NCI-H774 (cell line): ENCODE measurements at places on chromosomes 3 and 15.

GRCh38 chr3:113783463-113783862, 36.6 kb downstream of the ATP6V1A start:
- DNase-seq = no peak

DNA sequence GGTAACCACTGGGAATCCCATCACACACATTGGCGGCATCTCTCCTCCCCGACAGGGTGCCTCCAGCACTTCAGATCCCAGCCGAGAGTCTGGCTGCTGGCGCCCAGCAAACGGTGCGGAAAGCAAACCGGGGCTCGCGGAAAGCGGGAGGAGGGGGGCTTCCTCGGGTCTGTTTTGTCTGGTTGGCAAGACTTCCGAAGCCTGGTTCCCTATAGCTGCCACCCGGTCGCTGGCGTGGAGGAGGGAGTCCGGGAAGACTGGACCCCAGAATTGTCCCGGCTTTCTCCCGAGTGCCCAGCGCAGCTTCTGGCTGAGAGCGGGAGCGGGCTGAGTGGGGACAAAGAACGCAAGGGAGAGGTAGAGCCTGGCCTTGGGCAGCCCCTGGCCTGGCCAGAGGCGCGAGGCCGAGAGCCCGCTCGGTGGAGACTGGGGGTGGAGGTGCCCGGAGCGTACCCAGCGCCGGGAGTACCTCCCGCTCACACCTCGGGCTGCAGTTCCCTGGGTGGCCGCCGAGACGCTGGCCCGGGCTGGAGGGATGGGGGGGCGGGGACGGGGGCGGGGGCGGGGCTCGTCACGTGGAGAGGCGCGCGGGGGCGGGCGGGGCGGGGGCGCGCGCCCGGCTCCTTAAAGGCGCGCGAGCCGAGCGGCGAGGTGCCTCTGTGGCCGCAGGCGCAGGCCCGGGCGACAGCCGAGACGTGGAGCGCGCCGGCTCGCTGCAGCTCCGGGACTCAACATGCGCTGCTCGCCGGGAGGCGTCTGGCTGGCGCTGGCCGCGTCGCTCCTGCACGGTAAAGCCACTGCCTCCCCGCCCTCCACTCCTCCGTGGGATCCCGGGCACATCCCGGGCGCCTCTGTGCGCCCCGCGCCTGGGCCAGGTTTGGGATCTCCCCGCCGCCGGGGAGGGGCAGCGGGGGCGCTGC, at the start of gene CHRNA7:
TSS of gene CHRNA7 (plus strand) at position 654 of the 920 bp plus-strand sequence. CDS start at position 734, 80 bp downstream.
- DNase-seq = peak; percentile 47

DNA sequence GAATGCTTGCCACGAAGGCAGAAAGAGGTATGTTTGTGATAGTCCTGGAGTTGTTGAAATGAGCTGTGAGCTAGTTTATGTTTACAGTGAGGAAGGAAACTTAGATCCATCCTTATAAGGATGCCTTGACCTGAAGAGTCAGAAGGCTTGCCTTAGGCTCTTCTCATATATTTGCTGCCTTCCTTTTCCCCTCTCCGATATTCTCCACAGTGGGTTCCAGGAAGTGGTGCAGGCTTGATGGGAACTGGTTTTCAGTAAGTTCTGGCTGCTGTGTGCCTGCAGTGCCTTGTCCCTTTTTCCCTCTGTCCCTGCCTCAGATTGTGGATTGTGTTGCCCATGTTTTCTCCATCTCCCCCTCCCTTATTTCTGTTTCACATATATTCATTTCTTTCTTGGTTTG, 287.3 kb upstream of the UBE2E1 start:
- DNase-seq = no peak

GRCh38 chr3:43254125-43254524, 32.2 kb upstream of the SNRK start:
- DNase-seq = no peak

DNA sequence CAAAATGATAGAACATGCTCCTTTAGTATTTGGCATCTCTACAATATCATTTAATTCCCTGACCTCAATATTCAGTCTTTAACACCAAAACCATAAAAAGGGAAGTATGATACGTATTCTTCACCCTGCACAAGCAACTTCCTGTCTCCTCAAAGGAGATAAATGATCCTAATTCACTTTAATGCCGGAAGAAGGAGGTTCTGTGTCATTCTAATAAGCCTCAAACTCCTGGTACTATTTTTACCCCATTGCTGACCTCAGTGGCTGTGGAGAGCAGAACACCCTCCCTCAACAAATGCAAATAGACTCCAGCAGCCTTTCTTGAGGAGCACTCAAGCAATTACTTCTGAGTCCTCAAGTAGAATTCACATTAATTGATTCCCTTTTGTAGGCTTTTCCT, 173.3 kb downstream of the TMEM108 start:
- DNase-seq = no peak

DNA sequence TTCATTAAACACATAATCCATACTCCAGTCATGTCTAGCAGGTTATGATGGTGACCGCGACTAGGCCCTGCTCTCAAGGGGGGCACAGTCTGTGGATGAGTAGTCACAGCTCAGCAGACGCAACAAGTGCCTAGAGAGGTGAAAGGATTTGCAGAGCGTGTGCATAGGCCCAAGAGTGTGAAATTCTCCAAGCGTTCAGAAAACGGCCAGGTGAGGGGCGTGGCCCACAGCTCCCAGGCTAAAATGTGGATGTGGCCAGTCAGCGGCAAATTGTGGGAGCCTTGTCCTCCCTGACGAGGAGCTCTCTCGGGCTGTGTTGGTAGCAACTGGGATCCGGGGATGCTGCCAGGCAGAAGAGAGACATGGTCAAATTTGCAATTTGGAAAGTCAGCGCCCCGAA, 46.4 kb upstream of the TSEN2 start:
- no peak for DNase-seq

DNA sequence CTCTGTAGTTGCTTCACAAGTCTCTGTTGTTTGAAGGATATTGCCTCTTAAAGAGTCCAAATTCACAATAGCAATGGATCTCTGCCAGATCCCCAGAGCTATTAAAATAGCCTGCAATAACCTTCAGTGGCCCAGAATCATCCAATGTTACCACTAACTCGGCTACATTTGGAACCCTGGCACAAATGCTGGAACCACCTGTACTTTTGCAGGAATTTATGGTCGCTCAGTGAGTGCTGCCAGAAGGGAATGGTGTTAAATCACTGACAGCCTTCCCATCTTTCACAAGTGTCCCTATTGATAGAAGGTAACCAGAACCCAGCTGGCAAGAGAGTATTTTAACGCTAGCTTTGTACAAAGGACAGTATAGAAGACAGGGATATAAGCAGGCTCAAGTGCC, 298.8 kb upstream of the PLSCR5 start:
- no peak for DNase-seq

- DNase-seq = peak; percentile 34
Measured at GRCh38 chr15:89399238-89400115, 64.9 kb upstream of the POLG start.

DNA sequence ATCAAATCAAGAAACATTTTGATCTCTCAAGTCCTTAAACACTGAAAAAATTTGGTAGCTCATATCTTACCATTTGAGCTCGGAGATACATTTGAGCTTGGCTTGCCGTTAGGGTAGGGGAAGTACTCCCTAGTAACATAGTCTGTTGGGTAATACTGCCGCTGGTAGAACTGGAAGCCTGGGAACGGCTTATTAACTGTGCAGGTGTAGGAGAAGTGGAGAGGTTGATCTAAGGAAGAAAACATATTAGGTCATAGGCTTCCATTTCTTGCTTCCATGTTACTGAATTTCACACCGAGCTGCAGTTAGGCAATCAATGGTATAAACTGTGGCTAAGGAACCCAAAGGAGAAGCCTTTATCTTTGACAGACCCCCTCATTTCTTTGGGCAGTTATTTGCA, 32.5 kb downstream of the PHC3 start:
- DNase-seq = no peak

DNA sequence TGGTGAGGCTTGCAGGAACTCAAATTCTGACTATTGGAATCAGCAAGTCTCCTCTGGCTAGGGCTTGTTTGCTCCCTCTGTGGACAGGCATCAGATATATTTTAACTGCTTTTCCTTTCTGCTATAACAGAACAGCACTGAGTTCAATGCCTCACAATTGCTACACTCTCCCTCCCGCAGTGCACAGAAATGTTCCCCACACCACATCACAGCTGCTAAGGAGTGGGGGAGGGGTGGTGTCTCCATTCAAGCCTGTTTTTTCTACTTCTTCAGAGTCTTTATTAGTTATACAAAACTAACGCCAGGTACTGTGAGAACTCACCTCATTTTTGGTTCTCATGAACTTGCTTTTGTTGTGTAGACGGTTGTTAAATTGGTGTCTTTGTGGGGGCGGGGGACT, 68.5 kb downstream of the BCHE start:
- no peak for DNase-seq

DNA sequence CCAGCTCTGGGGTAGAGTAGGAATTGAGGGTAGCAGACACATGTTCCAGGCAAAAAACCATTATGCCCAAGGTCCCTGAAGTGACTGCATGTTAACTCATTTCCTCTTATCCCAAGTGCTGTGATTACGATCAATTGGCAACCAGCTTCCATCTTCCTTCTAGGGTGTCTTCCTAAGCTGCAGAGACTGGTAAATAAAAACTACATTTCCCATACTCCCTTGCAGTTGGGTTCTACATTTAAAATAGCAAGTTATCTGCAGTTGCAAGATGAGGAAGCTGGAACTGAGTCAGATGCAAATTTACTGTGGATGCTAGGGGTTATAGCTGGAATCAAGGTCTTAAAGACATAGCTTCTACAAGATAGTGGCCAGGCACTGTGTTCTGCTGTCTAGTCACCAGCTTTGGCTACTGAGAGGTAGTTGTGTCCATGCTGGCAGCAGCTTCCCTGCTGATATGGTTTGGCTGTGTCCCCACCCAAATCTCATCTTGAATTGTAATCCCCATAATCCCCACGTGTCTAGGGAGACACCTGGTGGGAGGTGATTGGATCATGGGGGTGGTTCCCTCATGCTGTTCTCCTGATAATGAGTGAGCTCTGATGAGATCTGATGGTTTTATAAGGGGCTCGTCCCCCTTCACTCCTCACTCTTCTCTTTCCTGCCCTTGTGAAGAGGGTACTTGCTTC, 51.3 kb upstream of the FBN1 start:
- DNase-seq = no peak

DNA sequence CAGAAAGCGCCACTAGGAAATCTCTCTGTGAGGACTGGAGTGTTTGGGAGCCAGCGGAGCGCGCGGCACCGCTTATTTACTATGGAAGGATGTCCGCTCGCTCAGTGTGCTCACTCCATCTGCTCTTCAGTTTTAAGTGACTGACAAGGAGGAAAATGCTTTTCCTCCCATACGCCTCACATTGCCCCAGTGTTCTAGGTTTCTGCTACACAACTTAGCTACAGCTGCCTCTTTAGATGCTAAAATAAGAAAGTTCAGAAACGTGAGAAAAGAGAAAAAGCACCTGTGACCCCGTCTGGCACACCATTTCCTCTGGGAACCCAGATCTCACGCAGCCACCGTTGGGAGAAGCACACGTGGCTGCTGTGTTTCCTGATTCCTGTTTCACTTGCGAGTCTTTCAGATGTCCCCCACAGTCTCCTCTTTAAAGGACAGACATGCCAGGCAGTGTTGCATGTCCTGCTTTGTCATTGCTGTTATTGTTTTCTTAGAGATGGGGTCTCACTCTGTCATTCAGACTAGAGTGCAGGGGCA, 11.7 kb upstream of the MUSTN1 start:
- DNase-seq = no peak

GRCh38 chr3:20190991-20191390, 5.0 kb upstream of the SGO1 start:
- no peak for DNase-seq

DNA sequence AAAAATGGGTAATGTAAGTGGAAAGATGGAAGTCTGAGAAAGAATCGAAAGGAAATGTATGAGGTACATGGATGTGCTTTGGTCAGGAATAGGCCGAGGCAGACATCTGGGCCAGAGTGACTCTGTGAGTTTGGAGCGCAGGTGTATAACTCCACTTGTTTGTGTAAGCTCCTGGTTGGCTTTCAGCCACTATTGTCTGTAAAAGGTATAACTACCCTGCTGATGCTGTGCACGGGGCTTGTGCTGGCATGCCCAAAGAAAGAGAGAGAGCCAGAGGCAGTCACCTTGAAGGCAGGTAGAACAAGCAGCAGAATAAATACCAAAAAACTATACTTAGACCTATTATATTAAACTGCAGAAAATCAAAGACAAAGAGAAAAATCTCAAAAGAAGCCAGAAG, 32.7 kb upstream of the CD96 start:
- no peak for DNase-seq

GRCh38 chr15:91947683-91948608, 94.4 kb downstream of the SLCO3A1 start:
- DNase-seq = no peak

GRCh38 chr15:23686466-23687142, 501 bp downstream of the NDN start:
- no peak for DNase-seq

DNA sequence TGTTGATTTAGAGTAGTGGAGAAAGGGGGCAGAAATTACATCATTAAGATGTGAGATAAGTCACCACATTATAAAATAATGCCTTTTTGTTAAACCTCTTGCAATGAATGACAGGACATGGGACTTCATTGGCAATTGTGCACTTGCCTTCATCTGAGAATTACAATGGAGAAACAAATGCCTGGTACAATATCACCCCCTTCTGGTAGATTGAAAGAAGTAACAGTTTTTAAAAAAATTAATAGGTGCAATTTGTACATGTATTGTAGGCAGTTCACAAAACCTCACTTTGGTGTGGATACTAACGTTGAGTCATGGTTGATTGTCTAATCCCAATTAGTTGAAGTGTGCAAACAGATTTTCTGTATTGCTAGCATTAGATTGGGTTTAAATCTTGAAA, 4.6 kb upstream of the P2RY14 start:
- peak; percentile 43 for DNase-seq

GRCh38 chr3:82505079-82505756, 743.8 kb upstream of the GBE1 start:
- no peak for DNase-seq

DNA sequence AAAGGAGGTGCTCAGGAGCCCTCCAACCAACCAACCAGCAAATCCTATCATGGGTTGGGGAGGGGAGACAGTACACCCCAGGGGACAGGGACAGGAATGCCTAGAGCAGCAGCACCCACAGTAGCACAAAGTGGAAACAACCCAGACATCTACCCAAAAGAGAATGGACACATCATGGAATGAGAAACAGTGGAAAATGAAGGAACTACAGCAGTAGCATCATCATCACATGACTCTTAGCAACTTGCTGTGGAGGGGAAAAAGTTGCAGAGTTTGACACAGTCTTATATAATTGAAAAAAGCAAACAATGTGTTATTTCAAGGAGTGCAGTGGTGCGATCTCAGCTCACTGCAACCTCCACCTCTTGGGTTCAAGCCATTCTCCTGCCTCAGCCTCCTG, 11.0 kb downstream of the C3orf22 start:
- DNase-seq = no peak

- DNase-seq = peak; percentile 76
Measured at GRCh38 chr15:80778964-80779657, at the start of gene CEMIP. TSS of gene CEMIP (plus strand) at chr15:80779370. CDS start at chr15:80873880, 94,510 bp downstream.

DNA sequence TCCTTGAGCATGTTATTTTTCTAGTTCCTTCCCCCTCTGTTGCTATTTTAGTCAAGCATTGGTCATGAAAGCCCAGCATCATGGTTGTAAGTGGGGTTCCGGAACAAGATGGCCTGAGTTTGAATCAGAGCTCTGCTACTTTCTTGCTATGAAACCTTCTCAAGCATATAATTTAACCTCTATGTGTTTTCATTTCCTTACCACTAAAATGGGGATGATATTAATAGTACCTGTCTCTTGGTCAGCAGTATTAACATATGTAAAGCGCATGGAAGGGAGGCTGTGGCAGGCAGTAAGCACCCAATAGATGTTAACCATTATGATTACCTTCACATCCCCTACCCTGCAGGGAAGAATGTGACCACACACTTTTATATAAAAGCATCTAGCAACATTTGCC, 14.3 kb upstream of the SPRED1 start:
- DNase-seq = no peak
